DMS153 (cell line): ENCODE measurements at places on chromosomes 12 and 14.

DNA sequence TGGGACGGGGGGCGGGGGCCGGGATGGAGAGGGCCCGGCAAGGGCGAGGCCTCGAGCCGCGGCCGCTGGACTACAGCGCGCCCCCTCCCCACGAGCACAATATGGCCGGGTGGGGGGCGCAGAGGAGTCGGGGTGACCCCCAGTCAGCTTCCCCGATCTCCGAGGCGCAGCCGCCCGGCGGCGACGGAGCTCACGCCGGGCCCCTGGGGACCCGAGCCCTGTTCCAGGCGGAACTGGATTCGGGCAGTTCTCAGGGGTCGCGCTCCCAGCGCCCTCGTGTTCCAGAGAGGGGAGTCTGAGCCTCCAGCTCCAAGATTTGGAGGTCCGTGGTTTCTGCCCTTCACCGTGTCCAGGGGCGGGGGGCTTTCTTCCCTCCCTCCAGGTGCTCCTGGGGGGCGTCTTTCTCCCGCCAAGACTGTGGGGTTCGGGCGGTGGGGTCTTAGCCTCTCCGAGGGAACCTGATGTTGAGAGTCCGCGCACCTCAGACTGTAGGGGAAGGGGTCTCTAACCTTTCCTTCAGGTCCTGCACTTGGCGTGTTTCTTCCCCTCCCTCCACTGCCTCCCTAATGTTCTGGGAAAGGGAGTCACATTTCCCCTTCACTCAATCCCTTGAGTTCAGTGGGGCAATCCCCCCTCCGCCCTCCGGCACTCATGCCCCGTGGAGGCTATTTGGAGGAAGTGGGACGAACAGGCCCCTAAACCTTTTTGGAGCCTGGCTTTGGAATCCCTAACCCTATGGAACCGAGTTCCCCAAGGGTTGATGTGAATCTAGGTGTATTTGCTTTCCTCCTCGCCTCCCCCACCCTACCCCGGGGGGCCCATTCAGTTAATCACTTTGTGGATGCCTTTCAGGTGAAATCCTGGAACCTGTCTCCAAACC, 584 bp downstream of the ACVR1B start:
- no peak for DNase-seq

DNA sequence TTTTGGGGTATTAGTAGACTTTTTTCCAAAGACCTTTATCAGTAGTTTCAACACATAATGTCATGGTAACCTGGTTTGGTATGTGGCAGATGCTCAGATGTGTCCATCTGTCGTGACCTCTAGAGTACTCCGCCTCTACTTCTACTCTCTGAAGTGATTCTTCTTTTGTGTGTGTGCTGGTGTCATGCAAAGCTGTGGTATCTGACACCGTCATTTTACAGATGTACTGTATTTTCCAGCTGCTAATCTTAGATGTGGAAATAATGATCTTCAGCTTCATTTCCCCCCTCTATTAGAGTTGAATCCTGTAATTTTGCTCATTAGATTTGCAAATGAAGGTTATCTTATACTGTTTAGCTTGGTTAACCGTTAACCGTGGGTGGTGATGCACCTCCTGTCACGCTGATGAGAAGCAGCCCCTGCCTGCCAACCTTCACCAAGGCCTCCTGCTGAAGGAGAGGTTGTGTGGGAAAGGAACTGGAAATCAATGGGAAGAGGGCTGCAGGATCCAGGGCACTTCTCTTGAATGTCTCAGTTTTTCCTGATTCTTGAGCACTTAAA, 222.4 kb upstream of the AMIGO2 start:
- DNase-seq, result no peak

DNA sequence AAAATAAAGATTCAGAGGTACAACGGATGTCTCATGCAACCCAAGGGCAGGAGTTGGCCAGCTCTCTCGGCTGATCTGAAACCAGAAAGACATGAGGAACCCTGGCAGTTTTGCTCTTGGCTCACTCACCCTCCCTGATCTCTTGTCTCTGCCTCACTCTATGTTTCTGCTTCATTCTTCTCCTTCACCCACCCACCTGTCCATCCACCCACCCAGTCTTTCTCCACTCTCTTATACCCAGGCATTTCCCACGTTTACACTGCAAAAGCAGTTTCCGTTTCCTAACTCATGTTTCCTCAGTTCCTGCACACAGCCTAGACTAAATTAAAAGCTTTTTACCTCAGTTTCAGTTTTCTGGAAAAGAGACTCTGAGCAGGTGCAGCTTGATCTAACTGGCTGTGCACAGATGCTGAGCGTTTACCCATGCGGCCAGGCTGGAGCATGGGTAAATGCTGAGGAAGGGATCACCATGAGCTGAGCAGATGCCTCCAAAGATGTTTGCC, 157.6 kb downstream of the PRKCH start:
- DNase-seq, result no peak

- no peak for DNase-seq
These were observed 122.1 kb upstream of the NRXN3 start for GRCh38 chr14:78048120-78048519.

GRCh38 chr12:71216725-71217579, 59.2 kb upstream of the TSPAN8 start:
- peak; percentile 86 for DNase-seq

DNA sequence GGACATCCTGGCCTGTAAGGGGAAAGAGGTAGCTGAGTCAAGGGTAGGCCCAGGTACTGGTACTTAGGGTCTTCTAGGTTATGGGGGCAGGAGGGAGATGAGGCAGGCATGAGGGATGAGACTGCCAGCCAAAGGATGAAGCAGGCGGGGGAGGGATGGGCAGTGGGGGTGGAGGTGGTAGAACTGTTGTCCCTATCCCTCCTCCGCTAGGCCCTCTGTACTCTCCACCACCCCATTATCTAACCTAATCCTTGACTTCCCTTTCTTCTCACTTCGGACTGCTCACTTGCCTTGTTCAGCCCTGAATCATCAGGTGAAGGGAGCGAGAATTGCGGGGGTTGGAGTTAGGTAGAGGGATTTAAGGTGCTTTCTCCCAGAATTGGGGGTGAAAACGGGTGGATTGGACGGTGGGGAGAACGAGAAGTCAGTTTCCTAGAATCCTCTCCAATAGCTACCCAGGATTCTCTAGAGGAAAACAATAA, 562 bp downstream of the PAN2 start:
- no peak for DNase-seq
